ENCODE measurements at places on chromosomes 3 and 15. TPM values are rescaled to one million over a fixed set of nuclear protein-coding genes. Genes with fewer than 3 reads are reported as not detected.

NRROS gene
- total RNA-seq = 0.42 TPM

GPR160 gene
- total RNA-seq = not detected

CASR gene
- total RNA-seq = not detected

GABRR3 gene
- total RNA-seq = not detected

GPR87 gene
- total RNA-seq = not detected

PROS1 gene
- total RNA-seq = 4.9 TPM

CHRNA7 gene
- total RNA-seq = 19.1 TPM

B3GNT5 gene
- total RNA-seq = 2.9 TPM

ANKUB1 gene
- not detected for total RNA-seq

EPHB1 gene
- total RNA-seq = 16.3 TPM
